CD4-positive, CD25-positive, alpha-beta regulatory T cell (primary cell): ENCODE measurements at places on chromosomes 6 and 20.

GRCh38 chr6:133097208-133097607 is 143.9 kb upstream of the EYA4 start:
- no peak overlapping the region for H3K4me3 ChIP-seq
- no peak for DNase-seq
- H3K27me3 ChIP-seq: no peaks in the 10 kb centered on the region

GRCh38 chr6:2790588-2791449 is 25.6 kb downstream of the WRNIP1 start:
- no peak overlapping the region for H3K4me3 ChIP-seq
- no peak overlapping the region for H3K27ac ChIP-seq
- no peaks in the 10 kb centered on the region for H3K27me3 ChIP-seq
- peaks cover 6% of the 10 kb centered on the region for H3K36me3 ChIP-seq

DNA sequence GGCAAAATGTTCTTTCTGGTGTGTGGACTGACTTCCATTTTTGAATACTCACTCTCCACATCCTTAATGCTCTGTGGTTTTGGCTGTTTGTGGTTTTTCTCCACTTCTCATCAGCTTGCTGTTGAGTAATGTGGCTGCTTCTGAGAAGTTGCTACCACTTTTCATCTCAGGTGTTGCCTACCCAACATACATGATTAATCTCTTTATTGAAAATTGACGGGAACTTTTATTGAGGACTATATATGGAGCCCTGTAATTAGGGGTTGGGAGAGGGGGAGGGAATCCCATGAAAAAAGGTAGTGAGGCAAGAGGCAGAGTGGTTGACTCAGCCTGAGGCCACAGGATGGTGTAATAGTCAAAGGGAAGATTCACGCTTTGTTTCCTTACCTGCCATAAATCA is 17.6 kb downstream of the IL22RA2 start:
- no peak overlapping the region for H3K27ac ChIP-seq
- no peak overlapping the region for H3K4me3 ChIP-seq
- no peaks in the 10 kb centered on the region for H3K27me3 ChIP-seq

- H3K27me3 ChIP-seq: peaks cover 3% of the 10 kb centered on the region
- no peaks in the 10 kb centered on the region for H3K4me1 ChIP-seq
- no peaks in the 10 kb centered on the region for H3K36me3 ChIP-seq
- H3K4me3 ChIP-seq: no peak overlapping the region
- no peak for DNase-seq
Measured at GRCh38 chr6:95629551-95629950, 52.2 kb downstream of the MANEA start.

DNA sequence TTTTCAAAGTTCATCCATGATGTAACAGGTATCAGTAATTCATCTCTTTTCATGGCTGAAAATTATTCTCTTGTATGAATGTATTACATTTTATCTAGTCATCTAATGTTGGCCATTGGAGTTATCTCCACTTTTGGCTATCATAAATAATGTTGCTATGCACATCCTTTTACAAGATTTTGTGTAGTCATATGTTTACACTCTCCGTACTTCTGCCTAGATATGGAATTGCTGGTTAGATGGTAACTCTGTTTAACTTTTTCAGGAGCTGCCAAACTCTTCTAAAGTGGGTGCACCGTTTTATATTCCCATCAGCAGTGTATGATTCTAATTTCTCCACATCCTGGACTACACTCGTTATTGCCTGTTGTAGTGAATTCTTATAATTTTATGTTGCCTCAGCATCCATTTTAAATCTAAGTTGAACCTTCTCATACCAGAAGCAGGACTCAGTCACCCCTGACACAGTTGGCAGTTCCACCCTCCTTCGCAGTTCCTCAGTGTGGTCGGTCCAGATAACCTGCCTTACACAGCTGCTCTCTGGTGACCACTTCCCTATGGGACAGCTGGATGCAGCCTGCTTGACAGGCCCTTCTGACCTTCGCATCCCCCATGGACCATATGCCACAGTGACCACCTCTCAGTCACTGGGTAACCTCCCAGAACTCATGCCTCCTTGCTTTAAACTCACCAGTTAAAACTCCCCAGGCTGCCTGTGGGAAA is 33.9 kb downstream of the KIZ start:
- peaks cover 29% of the 10 kb centered on the region for H3K36me3 ChIP-seq
- H3K4me1 ChIP-seq: no peaks in the 10 kb centered on the region
- no peaks in the 10 kb centered on the region for H3K27me3 ChIP-seq
- H3K4me3 ChIP-seq: no peak overlapping the region
- no peak overlapping the region for H3K27ac ChIP-seq

- H3K4me3 ChIP-seq: no peak overlapping the region
- H3K27me3 ChIP-seq: no peaks in the 10 kb centered on the region
- DNase-seq: no peak
Measured at GRCh38 chr20:13288357-13288756, 67.3 kb downstream of the ISM1 start.

DNA sequence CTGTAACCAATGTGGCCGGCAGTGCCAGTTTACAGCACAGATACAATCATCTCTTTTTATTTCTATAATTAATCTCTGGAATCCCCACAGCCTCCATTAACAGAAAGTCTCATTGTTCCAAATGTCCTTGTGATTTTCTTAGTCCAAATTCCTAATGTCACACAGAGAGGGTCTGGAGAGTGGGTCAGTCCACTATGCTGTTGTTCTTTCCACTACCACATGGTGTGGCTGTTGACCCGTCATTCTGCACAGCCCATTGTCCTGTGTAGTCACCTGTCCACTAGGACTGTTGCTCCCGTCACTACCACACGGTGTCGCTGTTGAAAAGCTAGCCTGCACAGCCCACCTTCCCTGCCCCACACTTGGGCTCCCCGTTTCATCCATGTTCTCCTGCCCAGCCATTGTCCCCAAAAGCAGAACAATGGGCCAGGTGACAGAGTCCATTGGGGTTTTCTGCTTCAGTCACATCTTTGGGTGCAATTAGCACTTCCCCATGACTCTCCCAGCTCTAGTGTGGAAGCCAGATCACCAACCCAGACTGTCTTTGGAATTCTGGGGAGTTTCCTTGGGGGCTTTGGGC is 8.6 kb upstream of the LBP start:
- H3K27me3 ChIP-seq: no peaks in the 10 kb centered on the region
- no peaks in the 10 kb centered on the region for H3K36me3 ChIP-seq
- DNase-seq: no peak
- no peak overlapping the region for H3K4me3 ChIP-seq
